Thoracic aorta (tissue), 2 donors: ENCODE measurements at places on chromosomes 5 and 9. TPM values are rescaled to one million over a fixed set of nuclear protein-coding genes. Genes with fewer than 3 reads are reported as not detected.

DNA sequence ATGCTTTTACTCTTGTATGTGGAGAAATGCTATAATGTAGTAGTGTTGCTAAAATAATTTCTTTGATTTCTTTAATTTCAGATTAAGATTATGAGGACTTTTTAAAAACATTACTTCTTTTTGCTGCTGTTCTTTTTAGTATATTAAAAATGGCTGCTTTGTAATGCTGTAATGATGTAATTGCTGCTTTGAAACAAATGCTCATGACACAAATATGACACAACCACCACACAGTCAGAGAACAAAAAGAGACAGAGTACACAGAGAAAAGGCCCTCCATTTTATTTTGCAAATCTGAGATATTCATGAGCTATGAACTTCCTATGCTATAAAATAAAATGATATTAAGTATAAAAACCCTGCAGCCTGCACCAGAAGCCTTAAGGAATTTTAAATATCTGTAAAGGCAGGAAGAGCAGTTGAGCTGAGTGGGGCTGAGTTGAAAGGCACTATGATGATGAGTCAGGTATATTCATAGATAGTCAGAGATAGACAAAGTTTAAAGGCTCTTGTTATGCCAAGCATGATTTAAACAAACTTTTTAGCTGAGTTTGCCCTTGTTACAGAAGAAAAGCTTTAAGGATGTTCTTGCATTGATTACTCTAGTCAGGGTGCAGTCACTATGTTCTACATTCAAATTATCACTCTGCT lies 5.1 kb upstream of the POU5F2 start:
- no peak for DNase-seq

- DNase-seq, result no peak
Measured at GRCh38 chr9:129989740-129990139, 53.2 kb downstream of the FNBP1 start.

- no peak for DNase-seq
Measured at GRCh38 chr5:139895647-139896046, 100.0 kb downstream of the PSD2 start.

DNA sequence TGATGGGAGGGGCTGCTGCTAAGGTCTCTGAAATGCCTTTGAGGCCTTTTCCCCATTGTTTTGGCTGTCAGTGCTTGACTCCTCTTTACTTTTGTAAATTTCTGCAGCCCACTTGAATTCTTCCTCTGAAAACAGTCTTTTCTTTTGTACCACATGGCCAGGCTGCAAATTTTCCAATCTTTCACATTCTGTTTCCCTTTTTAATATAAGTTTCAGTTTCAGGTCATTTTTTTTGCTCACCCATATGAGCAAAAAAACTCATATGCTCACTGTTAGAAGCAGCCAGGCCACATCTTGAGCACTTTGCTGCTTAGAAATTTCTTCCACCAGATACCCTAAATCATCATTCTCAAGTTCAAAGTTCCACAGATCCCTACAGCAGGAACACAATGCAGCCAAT lies 234.6 kb upstream of the ADRA1B start:
- no peak for DNase-seq

DNA sequence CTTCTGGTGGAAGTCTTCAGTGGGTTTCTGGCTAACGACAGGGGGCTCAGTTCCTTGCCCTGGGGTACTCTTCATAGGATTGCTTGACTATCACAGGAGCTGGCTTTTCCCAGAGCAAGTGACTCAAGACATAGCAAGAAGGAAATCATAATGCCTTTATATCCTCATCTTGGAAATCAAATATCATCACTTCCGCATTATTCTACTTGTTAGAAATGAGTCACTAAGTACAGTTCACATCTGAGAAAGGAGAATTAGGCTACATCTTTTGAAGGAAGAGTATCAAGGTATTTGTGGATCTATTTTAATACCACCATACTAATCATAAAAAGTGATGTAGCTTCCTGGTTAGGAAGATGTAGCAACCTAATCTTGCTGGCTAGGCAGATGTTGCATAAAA lies 148.2 kb upstream of the RAI14 start:
- no peak for DNase-seq

DNA sequence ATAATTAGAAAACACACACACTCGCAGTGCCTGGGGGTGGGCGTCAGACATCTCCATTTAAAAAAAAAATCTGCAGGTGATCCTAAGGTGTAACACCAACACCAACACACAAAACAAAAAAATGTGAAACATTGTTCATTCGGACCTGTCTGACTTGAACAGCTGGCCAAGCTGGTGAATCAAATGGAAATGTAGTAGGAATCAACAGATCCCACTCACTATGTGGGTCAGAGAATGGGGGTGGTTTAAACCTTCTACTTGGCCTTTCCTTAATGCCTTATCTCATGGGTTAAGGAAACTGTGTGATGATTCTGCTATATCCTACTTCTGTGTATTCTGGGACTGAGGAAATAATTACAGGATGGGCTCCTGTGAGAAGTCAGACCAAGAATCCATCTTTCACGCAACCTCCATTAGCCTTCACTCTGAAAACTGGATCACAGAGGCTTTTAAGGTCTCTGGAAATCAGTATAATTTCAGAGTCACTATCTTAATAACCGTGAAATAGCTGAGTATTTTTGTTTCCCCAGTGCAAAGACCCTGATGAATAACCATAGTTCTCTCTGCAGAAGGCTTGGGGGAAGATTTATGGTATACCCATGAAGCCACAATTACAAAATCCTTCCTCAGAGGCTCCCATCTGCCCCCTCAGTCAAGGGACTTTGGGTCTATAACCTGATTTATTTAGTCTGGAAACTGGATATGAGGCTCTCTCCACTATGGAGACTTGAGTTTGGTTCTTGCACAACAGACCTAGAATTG lies 17.2 kb upstream of the MCCC2 start:
- no peak for DNase-seq

DNA sequence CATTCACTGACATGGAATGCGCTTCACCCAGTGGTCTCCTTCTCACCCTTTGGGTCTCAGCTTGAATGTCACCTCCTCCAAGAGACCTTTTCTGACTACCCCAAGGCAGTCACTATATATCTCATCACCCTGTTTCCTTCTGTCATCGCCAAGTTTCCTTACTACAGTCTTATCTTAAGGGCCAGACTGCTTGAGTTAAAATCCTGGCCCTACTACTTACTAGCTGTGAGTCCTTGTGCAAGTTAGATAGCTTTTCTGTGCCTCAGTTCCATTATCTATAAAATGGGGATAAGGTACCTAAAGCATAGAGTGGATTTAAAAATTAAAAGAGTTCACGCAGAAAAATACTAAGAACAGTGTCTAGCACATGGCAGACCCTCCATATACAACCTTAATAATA lies 132.4 kb downstream of the GABBR2 start:
- no peak for DNase-seq

DNA sequence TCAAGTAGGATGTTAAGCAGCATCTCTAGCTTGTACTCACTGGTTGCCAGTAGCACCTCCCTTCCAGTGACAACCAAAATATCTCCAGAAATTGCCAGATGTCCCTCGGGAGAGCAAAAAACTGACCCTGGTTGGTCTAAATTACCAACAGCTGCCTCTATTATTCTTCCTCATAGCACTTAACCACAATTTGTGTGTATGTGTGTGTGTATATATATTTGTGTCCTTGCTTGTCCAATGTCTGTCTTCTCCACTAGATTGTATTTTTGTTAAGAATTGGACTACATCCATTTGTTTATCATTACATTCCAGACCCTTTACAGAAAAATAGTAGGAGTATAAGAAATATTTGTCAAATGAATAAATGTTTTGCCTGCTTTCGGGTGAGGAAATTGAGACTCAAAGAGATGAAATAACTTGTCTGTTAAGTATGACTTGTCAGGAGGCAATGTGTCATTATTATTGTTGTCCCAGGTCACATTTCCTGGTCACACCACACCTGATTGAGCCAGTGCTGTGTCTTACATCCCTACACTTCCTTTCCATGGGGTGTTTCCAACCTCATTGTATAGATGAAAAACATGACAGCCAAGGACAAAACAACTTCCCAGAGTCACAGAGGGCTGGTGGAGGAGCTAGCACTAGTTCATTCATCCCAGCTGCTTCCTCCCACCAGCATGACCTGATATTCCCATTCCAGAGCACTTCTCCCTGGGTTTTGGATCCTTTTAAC lies 11.4 kb upstream of the GRPEL2 start:
- no peak for DNase-seq

- no peak for DNase-seq
Measured at GRCh38 chr9:136858844-136859757, 7.0 kb downstream of the MAMDC4 start.

DNA sequence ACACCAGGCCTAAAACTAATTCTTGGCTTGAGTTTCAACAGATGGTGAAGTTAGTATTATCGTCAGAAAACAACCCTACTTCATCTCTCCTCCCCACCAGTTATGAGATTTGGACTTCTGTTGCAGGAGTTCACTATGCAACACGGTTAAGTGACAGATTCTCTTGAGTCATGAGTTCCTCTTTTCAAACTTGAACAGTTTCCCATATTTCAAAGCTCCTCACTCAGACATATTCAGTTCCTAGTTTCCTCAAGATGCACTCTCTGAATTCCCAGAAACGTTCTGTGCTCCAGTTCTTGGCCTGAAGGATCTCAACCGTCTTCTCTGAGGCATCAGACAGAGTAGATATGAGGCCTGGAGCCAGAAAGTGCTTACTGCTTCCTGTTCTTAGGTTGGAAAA lies 7.3 kb upstream of the PTGER4 start:
- no peak for DNase-seq

DNA sequence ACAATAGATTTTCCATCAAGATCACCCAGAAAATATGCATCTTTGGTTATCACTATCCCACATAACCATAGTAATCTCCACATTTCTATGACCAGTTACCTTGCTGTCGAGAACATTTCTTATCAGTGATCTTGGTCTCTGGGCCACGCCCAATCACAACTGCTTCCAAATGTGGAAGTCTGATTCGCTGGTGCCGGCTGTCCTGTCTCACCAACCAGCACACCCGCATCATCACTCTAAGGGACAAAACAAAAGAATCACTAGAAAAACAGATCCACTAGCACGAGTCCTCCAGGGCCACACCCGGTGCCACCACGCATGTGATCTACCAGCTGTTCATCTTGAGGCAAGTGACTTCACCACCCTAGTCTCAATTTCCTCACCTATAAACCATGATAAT lies 11.8 kb downstream of the APTX start:
- DNase-seq, result no peak

DNA sequence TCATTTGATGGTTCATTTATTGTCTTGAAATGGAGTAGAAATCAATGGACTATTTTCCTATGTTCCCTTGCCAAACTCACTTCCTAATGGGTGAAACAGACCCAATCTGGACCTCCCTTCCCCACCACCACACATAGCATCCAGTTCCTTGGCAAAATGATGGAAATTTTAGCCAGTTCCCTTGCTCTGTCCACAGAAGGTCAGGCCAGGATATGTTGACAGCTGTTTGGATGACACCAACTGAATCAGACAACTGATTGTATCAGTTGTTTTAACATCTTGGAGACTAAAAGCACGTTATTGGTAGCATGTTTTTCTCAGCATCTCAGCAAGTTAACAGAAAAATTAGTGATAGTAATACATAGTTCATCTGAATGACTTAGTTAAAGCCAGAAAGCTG lies 534.8 kb downstream of the PSAT1 start:
- no peak for DNase-seq

CCIN gene
- total RNA-seq, result 1.6 TPM

SHB gene
- 57.9 TPM for total RNA-seq

ZDHHC11 gene
- 4.2 TPM for total RNA-seq

FRMPD1 gene
- not detected for total RNA-seq

SAXO1 gene
- 0.27 TPM for total RNA-seq
